ENCODE measurements at places on chromosomes 5 and 9. TPM values are rescaled to one million over a fixed set of nuclear protein-coding genes. Genes with fewer than 3 reads are reported as not detected.

RCL1 gene
- 110 TPM for total RNA-seq

PCDHAC1 gene
- total RNA-seq, result 1.9 TPM

KCNT1 gene
- total RNA-seq, result 0.33 TPM

SLCO6A1 gene
- not detected for total RNA-seq

ATP6V1G1 gene
- 141 TPM for total RNA-seq

PDLIM4 gene
- total RNA-seq, result 16.3 TPM

SLC6A3 gene
- 0.22 TPM for total RNA-seq

PCDHA13 gene
- total RNA-seq, result 0.34 TPM

ADAMTS2 gene
- total RNA-seq, result 56.5 TPM

Data from subcutaneous adipose tissue (tissue), 4 donors.